ENCODE measurements at places on chromosomes 3 and 15. TPM values are rescaled to one million over a fixed set of nuclear protein-coding genes. Genes with fewer than 3 reads are reported as not detected.

- peak; percentile 27 for DNase-seq
Measured at GRCh38 chr15:93973287-93973686, 258.1 kb upstream of the MCTP2 start.

- no peak for DNase-seq
Measured at GRCh38 chr3:65376426-65376825, 662.3 kb downstream of the MAGI1 start.

DNA sequence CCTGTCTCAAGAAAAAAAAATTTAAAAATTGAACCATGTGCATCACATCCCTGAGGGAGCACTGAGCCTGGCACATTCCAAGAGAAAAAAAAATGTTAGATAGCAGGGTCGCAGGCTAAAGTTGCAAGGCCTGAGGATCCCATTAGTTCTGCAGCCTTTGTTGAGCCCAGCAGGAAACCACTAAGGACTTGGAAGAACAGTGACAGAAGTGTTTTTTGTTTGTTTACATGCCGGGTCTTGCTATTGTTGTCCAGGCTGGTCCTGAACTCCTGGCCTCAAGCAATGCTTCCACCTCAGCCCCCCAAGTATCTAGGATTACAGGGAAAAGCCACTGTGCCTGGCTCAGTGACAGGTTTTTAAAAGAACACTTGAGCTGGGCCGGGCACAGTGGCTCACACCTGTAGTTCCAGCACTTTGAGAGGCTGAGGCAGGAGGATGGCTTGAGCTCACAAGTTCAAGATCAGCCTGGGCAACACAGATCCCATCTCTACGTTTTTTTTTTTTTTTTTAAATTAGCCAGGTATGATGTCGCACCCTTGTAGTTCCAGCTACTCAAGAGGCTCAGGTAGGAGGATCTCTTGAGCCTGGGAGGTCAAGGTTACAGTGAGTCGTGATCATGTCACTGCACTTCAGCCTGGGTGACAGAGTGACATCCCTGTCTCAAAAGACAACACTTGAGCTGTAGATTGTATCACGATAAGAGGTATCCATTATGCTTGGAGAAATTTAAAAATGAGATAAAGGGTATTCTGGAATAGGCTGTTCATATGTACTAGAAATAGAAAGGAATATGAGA is 15.2 kb downstream of the CHAC1 start:
- no peak for DNase-seq

DNA sequence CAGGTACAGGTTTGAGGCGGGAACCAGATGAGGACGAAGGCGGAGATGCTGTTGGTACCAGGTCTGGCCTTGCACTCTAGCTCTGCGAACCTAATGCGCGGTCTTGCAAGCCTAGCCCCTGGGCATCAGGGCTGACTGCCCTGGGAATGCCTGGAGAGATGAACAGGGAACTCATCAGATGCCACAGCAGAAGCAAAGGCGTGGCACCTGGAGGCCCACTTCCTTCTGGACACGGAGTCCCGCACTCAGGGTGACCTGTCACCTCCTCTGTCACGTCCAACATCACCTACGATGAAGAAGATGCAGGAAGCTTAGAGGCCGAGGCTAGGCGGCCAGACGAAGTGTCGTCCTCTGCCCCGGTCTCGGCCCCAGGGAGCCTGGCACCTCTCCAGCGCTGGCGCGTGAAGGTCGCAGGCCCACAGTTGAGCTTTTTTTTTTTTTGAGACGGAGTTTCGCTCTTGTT is 9.4 kb downstream of the RPLP1 start:
- peak; percentile 50 for DNase-seq

DNA sequence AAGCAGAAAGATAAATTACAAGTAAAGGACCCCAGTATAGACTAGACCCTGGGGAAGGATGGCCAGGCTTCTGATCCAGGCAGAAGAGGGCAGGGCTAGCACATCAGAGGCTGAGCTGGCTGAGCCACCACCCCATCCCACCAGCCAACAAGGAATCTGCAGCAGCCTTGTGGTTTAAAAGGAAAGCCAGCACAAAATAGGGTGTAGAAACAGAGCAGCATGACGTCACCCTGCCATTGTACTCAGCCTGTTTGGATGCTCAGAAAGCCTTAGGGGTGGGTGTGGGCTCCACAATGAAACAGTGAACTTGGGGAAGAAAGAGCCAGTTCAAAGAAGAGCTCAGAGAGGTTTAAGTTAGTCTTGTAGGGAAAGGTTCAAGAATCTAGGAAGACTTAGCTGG is 28.2 kb downstream of the DUOX1 start:
- DNase-seq: no peak

DNA sequence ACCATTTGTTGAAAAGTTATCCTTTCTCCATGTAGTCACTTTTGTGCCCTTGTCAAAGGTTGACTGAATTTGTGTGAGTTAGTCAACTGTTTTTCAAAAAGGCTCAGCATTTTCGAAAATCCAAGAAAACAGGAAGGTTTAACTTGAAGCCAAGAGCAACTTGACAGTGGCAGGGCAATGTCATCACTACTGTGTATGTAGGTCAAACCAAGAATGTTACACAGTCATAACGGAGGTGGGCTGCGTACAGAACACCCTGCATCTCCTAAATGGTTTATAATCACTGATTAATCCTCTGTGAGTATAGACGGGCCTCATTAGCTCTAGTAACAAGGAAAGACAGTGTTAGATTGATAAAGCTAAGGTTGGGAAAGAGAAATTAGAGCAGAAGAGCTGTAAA is 1064.9 kb downstream of the FHIT start:
- DNase-seq: no peak

DNA sequence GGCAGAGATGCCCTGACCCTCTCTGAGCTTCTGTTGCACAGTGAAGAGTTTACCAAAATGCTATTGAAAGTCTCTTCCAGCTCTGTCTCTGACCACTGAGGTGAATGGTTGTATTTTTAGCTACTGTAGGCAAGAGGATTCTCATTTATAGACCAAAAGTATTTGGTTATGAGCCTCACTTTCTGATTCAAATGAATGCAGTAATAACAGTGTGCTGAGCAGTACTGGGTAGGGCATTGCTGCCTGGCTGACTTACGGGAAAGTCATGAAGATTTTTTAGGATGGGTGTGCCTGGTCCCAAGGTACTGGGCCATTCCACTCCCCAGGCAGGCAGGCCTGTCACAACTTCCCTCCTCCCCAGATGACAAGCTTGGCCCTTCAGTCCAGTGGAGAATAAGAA is 15.5 kb downstream of the PLA1A start:
- no peak for DNase-seq

DNA sequence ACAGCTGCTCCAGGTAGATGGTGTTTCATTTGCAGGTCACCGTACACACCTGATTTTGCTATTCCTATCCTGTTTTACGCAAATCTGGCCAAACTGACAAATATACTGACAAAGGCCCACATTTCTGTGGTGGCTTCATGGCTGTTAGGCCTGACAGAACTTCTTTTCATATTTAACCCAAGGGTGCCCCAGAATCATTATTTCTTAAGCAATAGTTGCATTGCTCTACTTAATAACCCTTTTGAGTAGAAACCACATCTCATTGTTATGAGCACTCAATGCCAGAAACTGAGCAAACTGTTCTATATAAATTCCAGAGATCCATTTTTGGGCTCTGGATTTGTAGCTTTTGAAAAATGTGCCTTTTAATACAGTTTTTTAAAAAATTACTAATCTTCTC is 19.4 kb downstream of the ASTE1 start:
- DNase-seq: no peak

DNA sequence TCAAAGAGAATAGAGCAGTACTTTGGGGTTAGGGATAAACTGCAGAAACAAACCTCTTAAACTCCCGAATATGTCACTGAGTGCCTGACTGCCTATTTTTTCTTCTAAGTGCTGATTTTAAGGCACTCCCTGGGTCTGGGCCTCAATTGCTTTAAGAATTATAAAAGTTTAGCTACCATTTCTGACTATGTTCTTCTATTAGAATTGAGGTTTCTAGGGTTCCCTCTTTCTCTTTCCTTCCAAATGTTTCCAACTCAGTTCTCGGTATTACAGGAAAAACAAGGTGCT is 28.9 kb downstream of the PLS1 start:
- DNase-seq: no peak

DNA sequence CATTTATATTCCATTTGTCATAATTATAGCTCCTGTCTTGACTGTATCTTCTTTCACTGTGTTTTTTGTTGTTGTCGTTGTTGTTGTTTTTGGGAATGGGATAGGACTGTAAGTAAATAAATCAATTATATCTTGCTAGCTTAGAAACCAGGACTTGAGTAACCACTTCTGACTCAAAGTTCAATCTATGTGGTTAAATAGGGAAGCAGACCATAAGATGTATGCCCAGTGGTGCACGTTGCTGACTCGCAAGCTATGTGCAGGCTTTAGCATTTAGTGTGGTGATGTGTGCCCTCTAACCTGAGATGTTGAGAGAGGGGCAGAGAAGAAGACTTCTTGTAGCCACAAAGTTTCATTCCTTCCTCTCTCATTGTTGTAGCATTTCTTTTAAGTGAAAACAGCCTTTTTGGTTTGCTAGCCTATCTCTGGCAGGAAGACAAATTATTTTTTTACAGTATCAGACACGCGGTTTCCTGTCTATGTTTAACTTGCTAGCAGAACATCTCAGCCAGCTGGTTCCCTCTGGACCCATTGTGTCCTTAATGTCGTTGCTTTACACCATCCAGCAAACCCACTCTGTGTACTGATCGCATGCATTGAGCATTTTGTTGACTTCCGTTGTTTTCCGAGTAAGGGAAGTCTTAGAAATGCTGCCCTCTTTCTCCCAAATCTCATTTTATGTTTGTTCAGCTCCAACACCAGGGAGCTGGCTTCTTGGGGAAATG is 52.1 kb downstream of the TGFBR2 start:
- no peak for DNase-seq

- DNase-seq: no peak
Measured at GRCh38 chr15:75030424-75030823, 7.0 kb downstream of the PPCDC start.

DNA sequence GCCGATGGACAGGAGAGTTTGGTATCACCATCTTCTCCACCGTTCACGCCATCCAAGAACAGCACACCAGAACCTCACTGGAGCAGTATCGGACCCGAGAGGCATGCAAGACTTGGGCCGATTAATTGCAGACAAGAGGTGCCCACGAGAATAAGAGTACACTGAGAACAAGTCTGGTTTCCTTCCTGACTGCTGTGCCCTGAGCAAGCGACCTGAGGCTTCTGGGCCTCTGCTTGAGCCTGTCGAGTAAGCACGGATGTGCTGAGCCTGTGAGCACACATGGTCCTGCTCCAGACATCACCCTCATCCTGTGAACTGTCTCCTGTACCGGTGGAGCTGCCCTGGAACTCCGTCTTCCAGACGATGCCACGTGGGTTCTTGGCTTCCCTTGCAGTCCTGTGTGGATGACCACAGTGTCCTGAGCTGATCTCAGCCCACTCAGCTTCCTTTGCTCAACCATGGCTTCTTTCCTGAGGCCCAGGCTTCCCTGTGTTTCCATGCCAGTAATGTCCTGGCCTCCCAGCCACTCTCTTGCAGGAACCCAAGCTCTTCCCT is 34.3 kb upstream of the SNRPA1 start:
- no peak for DNase-seq

DNA sequence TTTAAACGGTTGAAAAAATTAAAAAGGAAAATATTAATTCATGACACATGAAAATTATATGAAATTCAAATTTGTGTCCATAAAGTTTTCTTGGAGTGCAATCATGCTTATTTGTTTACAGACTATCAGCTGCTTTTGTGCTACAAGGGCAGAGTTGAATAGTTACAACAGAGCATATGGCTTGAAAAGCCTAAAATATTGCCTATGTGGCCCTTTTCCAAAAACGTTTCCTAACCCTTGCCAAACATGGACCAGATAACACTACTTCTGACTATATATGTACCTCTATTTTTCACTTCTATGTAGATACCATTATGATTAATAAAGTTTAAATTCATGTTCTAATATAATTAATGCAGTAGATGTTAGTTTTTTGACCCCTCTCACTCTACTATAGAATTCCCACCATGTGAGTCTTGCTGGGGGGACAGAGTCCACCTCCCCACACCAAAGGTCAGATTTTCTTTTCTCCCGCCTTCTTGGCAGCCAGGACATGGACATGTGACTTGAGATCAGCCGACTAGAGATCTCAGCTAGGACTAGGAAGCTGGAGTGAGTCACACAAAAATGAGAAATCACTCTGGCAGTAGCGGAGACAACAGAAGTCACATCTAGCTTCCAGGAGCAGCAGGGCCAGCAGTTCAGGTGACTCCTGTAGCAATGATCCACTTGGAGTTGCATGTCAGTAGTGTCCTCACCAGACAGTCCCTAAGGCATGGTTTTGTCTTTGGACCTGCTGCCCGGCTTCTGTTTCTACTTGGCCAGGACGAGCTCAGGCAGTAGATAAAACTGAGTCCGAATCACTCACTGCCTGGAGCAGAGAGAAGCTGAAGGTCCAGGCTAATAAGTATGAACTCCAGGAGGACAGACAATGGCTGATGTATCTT is 22.4 kb downstream of the CIAO2A start:
- peak; percentile 47 for DNase-seq

GRCh38 chr15:27902680-27903385 is 196.3 kb downstream of the OCA2 start:
- no peak for DNase-seq

GRCh38 chr3:27093771-27094170 is 275.4 kb downstream of the NEK10 start:
- DNase-seq: no peak

- no peak for DNase-seq
Measured at GRCh38 chr3:104080088-104080626, 1286.6 kb upstream of the ALCAM start.

DNA sequence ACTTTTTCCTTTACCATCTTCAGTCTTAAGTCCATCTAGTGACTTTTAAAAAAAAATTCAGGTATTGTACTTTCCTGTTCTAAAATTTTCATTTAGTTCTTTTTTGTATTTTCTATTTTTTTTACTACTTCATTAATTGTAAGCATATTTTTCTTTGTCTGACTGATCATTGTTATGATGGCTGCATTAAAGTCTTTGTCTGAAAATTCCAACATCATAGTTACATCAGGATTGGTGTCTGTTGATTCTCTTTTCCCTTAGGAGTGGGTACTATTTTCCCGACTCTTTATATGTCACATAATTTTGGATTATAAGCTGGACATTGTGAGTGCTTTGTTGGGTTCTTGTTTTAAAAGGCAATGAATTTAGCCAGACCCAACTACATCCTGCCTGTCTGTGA is 34.9 kb upstream of the POLR2M start:
- no peak for DNase-seq

- no peak for DNase-seq
Measured at GRCh38 chr3:108320746-108321350, 24.5 kb downstream of the HHLA2 start.

- no peak for DNase-seq
Measured at GRCh38 chr3:107184375-107184774, 192.9 kb upstream of the CCDC54 start.

The GOLGA8J gene
- total RNA-seq: not detected

The GPR149 gene
- not detected for total RNA-seq

The CD47 gene
- total RNA-seq: 91.3 TPM

The RBP2 gene
- total RNA-seq: not detected

The RASGRF1 gene
- 0.64 TPM for total RNA-seq

The CPNE9 gene
- total RNA-seq: not detected

The C3orf20 gene
- total RNA-seq: not detected

The ARHGEF26 gene
- total RNA-seq: 8.6 TPM

The GPR87 gene
- not detected for total RNA-seq

The ECE2 gene
- not detected for total RNA-seq

The LRRC58 gene
- 11.1 TPM for total RNA-seq
